Right hindlimb (tissue), 1 donor: ENCODE measurements at places on chromosomes 13 and 19.

- no peak for DNase-seq
Observed at GRCh38 chr19:48969276-48970138, 4.4 kb downstream of the FTL start.

GRCh38 chr19:30667227-30667626 lies 295.0 kb downstream of the ZNF536 start:
- DNase-seq: no peak

DNA sequence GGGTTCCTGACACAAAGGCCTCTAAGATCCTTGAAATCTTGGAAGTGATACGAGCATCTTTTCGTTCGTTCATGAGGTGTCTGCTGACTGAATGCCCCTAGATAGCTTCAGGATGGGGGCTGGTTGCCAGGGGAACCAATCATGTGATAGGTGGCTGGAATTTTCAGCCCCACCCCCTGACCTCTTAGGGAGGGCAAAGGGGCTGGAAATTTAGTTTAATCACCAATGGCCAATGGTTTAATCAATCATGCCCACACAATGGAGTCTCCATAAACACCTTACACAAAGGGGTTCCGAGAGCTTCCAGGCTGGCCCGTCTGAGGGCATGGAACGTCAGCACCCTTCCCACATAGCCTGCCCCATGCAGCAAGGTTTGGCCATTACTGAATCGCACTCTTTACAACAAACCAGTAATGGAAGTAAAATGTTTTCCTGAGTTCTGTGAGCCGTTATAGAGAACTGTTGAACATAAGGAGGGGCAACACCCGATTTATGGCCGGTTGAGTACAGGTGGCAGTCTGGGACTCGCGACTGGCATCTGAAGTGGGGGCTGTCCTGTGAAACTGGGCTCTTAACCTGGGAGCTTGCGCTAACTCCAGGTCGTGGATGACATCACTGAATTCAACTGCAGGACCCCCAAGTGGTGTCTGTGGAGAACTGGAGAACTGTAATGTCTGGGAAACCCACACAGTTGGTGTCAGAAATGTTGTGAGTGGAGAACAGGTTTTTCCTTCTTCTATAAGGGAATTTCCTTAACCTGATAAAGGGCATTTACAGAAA lies 25.6 kb downstream of the MLLT1 start:
- no peak for DNase-seq

DNA sequence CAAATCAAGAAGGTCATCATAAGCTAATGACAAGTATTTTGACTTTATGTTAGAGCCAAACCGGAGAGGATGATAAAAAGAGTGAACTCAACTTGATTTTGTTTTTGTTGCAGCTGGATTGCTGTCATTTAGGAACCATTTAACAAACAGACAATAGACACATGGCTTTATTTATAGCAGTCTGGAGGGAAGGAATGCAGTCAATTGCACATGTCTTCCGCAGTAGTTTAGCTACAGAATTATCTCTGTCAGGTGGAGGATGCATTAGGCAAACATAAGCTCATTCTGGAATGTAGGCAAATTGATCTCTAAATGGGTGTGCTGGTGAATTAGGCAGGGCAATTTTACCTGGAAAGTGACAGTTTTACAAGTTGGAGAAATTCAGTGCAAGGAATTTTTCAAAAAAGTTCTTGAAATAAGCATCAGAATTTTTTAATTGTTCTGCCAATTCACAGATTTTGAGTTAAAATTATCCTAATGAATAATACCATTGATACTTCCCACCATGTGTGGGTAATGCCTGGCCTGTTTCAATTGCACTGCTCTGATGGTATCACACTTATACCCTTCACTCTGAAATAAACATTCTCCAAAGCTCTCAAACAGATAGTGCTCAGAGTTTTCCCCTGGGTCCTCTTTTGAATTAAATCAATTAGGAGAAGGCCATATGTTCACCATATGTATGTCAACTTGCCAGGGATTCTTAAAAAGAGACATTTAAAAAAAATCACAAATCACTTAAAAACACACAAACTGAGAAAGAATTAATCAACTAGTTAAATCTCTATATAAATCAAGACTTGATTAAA lies 318.3 kb downstream of the NDFIP2 start:
- no peak for DNase-seq

DNA sequence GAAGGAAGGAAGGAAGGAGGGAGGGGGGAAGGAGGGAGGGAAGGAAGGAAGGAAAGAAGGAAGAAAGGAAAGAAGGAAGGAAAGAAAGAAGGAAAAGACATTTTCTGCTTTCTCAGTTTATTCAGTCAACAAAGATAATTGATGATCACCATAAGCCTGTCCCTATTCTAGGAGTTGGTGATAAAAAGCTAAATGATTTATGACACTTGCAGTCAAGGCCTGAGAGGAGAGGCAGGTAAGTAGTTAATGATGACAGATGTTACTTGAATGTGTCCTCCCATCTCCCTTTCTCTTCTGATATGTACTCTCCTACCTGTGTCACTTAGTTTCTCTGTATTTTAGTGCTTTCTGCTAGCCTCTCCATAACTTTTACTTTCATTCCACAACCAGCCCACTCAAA lies 141.3 kb downstream of the SLITRK6 start:
- no peak for DNase-seq

- DNase-seq: no peak
Observed at GRCh38 chr13:85347251-85347650, 452.0 kb downstream of the SLITRK6 start.

- no peak for DNase-seq
Observed at GRCh38 chr19:9808855-9809824, 9.7 kb downstream of the FBXL12 start.
